ENCODE measurements at places on chromosomes 7 and 10. TPM values are rescaled to one million over a fixed set of nuclear protein-coding genes. Genes with fewer than 3 reads are reported as not detected.

ANXA11 gene
- 2.7 TPM for total RNA-seq

PRKCQ gene
- total RNA-seq, result 3.5 TPM

MPP7 gene
- 8.5 TPM for total RNA-seq

HOXA2 gene
- not detected for total RNA-seq

ITIH5 gene
- 0.84 TPM for total RNA-seq

VPS37D gene
- total RNA-seq, result 7.0 TPM

BMPER gene
- total RNA-seq, result 0.74 TPM

ATOH7 gene
- total RNA-seq, result 0.93 TPM

ANKRD30A gene
- total RNA-seq, result not detected

HMX2 gene
- 0.21 TPM for total RNA-seq

DNAJB12 gene
- 16.1 TPM for total RNA-seq

GIGYF1 gene
- total RNA-seq, result 24.2 TPM

ENTPD1 gene
- 0.46 TPM for total RNA-seq

TEX36 gene
- total RNA-seq, result not detected

GALNT17 gene
- 23.0 TPM for total RNA-seq

TYW1 gene
- total RNA-seq, result 23.1 TPM

NKX1-2 gene
- not detected for total RNA-seq

SPDYE6 gene
- not detected for total RNA-seq
